ENCODE measurements at places on chromosomes 16 and 17.
A peak's percentile ranks its signal among the peaks of the same experiment; 100 is the strongest.

DNA sequence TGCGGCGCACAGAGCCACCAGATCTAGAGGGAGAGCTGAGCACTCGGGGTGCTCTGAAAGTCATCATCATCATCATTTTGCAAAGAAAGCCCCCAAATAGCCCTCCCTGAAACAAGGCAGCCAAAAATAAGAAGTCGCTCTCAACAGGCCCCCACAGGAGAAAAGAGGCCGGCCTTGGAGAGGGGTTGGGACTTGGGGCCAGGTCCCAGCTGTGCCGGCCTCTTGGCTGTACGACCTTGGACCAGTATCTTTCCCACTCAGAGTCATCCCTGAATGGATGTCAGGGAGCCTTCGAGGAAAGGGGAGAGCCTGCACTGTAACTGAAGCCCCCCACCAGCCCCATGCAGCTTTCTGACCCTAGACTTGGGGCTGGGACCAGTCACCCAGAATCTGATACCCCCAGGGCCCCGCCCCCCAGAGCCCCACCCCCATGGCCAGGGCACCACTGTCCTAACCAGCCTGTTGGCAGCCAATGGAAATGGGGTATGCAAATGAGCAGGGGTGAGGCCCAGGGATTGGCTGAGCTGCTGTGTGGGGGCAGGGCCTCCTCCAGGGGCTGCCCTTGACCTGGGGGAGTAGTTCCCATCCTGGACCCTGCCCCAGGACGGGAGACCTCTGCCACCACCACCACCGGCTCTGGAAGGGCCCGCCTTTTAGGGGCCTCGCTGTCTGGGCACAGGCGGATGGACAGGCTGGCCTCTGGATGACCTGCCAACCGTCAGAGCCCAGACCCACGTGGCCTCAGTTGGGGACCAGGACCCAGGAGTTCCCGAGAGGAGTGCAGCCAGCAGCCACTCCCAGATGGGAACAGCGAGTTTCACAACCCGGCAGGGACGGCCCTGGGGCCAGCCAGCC, 15.4 kb downstream of the ZFPM1 start:
- DNase-seq: no peak

GRCh38 chr16:55508271-55508921, 476 bp upstream of the LPCAT2 start:
- DNase-seq: no peak

GRCh38 chr17:63600569-63601438, at the start of gene TACO1:
TSS of gene TACO1 (plus strand) at chr17:63600895. CDS start at chr17:63601084, 189 bp downstream.
- peak; percentile 80 for DNase-seq

DNA sequence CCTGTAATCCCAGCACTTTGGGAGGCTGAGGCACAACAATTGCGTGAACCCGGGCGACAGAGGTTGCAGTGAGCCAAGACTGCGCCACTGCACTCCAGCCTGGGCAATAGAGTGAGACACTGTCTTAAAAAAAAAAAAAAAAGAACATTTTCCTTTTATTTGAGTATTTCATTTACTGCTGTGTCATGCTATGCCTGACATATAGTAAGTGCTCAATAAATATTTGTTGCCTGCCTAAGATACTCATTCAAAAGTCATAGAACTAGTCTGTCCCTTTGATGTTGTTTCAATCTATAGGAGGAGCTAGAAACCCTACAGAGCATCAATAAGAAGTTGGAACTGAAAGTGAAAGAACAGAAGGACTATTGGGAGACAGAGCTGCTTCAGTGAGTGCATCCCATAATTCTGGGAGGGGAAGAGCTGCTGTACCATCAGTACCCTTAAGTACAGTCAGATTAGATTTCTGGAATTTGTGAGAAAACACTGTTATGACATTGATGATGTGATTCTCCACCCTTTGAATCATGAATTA, 20.0 kb downstream of the CALCOCO2 start:
- no peak for DNase-seq

- no peak for DNase-seq
Measured at GRCh38 chr16:86584726-86585721, 6.7 kb downstream of the FOXL1 start.

DNA sequence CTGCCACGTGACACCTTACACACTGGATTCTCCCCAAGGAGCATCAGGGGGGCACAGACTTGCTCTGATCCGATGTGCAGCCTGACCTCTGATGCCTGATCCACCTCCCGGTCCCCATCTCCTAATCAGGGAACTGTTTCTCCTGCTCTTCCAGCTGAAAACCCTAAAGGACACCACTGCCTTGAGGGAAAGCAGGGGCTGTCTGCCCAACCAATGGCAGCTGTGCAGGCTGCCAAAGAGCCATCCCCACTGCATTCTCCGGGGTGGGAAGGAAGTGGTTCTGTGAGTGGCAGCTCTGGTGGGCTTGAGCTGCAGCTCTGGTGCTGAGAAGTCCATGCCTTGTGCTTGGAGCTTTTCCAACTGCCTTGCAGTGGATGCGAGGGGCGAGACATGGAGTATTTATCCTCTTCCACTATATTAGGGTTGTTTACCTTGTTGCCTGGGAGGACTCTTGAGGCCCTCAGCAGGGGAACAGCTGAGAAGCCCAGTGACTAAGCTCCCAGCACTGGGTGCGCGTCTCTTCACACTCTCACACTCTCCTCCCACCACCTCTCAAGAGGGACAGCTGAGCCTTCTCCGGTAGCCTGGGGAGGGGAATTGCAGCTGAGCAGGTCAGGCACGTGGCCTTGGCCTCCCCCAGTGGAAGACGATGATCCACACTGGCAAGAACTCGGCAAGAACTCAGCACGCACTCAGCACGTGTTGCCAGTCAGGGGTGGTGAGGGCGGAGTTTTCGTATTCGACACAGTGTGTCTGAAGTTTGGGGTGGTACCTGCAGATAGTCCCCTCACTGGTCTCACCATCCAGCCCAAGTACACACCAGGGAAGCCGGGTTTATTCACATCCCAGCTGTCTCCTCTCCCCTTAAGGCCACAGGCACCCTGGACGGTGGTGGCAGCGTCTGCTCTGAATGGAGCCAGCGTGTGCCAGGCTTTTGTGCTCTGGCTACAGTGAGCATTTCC, 21.1 kb upstream of the SPATA32 start:
- no peak for DNase-seq

DNA sequence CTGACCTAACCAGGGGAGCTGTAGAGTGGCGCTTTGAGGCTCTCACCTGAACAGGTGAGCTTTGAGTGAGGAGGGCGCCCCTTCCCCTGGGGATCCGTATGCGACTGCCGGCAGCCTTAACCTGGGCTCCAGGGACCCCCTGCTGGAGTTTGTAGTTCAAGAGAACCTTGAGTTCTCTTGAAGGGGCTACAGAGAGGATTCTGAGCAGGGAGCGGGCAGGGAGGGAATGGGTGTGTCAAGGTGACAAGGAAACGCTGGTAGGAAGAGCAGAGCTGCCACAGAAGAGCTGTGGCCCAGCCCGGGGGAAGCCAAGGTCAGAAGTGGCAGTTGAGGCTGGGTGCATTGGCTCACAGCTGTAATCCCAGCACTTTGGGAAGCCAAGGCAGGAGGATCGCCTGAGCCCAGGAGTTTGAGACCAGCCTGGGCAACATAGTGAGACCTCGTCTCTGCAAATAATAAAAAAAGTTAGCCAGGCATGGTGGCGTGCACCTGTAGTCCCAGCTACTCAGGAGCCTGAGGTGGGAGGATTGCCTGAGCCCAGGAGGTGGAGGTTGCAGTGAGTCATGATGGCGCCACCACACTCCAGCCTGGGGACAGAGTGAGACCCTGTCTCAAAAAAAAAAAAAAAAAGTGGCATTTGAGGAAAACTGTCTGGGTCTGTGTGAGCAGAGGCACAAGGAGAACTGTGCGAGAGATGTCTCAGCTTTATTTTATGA, 1.2 kb downstream of the LLGL2 start:
- no peak for DNase-seq

- DNase-seq: no peak
Measured at GRCh38 chr17:17528696-17529652, 32.8 kb upstream of the RASD1 start.

DNA sequence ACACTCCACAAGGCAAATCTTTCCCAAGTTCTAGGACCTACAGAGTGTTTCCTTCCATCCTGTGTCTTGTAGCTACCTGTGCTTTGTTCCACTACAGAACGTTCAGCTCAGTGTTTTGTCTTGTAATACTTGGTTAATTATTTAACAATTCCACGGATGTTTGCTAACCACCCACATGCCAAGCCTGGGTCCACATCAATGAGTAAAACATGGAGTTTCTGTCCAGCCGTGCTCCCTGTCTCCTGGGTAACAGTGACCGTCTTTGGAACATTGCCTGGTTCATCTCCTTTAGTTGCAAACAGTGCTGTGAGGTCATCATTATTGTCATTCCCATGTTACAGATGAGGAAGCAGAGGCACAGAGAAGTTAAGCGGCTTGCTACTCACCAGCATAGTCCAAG, 41.3 kb downstream of the IRF8 start:
- DNase-seq: no peak

- no peak for DNase-seq
Measured at GRCh38 chr17:35695613-35696012, 35.8 kb upstream of the RASL10B start.

DNA sequence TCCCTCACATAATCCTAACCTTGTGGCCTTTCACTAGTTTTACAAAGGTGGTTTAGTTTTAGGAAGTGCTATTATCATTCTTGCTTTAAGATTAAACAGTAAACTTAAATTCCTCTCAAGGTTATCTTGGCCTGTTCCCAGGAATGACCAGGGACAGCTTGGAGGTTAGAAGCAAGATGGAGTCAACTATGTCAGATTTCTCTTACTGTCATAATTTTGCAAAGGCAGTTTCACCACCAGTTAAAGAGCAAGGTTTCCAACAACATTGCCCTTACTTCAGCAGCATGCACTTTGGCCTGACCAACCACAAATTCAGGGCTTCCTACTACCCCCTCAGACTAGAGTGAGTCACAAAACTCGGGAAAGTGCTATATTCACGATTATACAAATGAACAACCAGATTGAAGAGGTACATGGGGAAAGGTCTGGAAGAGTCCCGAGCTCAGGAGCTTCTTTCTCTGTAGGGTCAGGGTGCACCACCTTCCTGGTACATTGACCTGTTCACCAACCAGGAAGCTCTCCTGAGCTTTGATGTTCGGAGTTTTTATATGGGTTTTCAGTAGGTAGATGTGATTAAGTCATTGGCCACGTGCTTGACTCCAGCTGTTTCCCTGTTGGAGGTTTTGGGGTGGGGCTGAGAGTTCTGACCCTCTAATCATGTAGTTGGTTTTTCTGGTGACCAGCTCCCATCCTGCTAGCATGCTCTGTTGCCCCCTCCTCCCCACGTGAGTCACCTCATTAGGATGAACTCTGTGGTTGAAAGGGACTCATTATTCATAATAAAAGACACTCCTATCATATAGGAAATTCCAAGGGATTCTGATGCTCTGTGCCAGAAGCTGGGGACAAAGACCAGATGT, 19.4 kb downstream of the RHOT1 start:
- DNase-seq: no peak

GRCh38 chr17:14813649-14814370, 451.3 kb downstream of the PMP22 start:
- peak; percentile 2 for DNase-seq

DNA sequence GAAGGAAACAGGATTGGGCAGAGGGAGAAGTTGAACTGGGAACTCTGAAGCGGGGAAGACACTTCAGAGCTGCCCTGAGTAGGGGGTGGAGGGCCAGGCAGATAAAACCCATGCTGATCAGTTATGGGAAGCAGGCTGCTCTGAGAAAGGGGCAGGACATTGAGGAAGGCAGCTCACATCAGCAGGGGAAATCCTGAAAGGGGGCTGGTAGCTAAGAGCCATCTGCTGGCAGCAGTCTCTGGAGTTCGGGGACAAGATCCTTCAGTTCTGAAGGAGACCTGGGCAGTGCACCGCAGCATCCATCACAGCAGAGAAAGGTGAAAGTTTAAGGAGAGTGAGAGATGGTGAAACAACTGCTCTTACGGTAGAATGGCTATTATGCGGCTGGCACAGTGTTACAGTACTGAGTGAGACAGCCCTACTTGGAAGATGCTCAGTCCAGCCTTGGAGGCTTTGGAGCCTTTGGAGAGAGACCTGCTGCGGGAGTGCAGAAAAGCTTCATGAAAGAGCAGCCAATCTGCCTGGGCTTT, 5.4 kb upstream of the KIF18B start:
- DNase-seq: no peak

GRCh38 chr16:88382491-88383400, at the start of gene ZNF469:
TSS of gene ZNF469 (plus strand) at chr16:88382959. CDS start at chr16:88427471, 44,512 bp downstream.
- DNase-seq: no peak

DNA sequence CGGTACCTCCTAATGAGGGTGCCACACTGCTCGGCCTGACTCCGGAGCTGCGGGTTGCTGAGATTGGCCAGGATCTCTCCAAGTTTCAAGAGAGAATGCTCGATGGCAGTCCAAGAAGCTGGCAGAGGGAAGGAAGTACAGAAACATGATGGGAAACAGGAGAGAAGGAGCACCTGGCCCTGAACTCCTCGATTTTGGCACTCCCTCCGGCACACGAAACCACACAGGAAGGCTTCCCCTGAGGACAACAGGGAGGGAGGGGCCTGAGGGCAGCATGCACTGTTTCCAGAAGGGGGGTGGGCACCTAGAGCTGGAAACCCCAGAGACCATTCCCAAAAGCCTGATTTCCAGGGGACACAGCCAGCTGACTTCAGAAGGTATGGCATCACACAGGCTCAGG, 18.1 kb downstream of the CSF3 start:
- DNase-seq: no peak

- DNase-seq: no peak
Measured at GRCh38 chr17:44916781-44917241, 1.5 kb upstream of the GFAP start.

DNA sequence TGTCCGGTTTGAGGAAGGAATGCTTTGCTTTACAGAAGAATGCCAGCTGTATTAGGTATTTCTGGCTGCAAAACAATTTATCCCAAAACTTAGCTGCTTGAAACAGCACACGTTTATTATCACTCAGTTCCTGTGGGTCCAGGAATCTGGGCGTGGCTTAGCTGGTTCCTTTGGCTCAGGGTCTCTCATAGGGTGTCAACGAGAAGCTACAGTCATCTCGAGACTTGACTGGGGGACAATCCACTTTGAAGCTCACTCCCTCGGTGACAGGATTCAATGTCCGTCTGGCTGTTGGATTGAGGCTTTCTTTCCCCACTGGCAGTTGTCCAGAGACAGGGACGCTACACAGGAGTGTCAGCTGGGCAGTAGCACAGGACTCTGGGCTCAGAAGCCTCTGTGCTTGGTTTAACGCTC, 9.6 kb upstream of the RHBDF2 start:
- no peak for DNase-seq

DNA sequence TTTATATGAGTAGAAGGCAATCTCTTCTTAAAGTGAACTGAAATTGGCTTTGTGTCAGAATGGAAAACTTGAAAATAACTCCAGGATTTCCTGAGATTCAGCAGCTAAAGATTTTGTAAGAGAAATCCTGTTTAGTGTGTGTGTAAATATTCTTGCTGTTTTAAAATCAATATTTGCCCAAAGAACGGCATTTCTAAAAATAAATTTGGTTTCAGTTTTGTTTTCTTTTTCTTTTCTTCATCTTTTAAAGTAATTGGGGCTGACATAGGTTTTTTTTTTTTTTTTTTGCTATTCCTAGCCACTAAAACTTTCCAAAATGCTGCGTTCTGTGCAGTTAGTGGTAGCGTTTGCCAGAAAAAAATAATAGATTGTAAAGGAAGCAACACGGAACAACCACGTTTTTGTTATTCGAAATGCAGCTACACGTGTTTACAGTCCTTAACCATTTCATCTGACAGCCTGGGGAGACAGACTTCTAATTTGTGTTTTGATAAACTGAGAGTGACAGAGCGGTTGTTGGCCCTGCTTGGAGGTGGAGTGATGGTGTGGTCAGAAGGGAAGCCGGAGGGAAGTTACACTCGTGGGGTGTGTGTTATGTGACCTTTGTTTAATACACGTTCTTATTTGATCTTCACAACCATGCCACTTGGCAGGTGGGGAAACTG, 21.6 kb upstream of the SMPD3 start:
- DNase-seq: no peak

All from stimulated activated CD4-positive, alpha-beta T cell treated with anti-CD3 and anti-CD28 coated beads, Interleukin-4, amount 100 ng/mL, for 1 hour (primary cell).